ENCODE measurements at places on chromosomes 1 and 21. TPM values are rescaled to one million over a fixed set of nuclear protein-coding genes. Genes with fewer than 3 reads are reported as not detected.

Gene SPOCD1
- total RNA-seq: not detected

Gene SLC5A9
- total RNA-seq: 1.4 TPM

Gene CTSS
- total RNA-seq: 11.4 TPM

Gene CEP104
- total RNA-seq: 38.9 TPM

Gene KIAA1614
- total RNA-seq: 2.4 TPM

Gene PTGER3
- total RNA-seq: 79.5 TPM

Gene DAB1
- total RNA-seq: 0.58 TPM

Gene ATP6V1G3
- total RNA-seq: not detected

Measured in lower leg skin (tissue), 4 donors.